ENCODE measurements at places on chromosomes 7 and 10. TPM values are rescaled to one million over a fixed set of nuclear protein-coding genes. Genes with fewer than 3 reads are reported as not detected.

The PRTFDC1 gene
- total RNA-seq, result 1.1 TPM

GRCh38 chr7:116197360-116197759, 13.0 kb upstream of the TES start:
- DNase-seq, result no peak

GRCh38 chr10:118968482-118968881, 61.0 kb upstream of the NANOS1 start:
- no peak for DNase-seq

- no peak for DNase-seq
Measured at GRCh38 chr10:99143011-99143410, 92.6 kb downstream of the HPSE2 start.

- DNase-seq, result no peak
Measured at GRCh38 chr10:62029401-62029800, 127.9 kb downstream of the ARID5B start.

DNA sequence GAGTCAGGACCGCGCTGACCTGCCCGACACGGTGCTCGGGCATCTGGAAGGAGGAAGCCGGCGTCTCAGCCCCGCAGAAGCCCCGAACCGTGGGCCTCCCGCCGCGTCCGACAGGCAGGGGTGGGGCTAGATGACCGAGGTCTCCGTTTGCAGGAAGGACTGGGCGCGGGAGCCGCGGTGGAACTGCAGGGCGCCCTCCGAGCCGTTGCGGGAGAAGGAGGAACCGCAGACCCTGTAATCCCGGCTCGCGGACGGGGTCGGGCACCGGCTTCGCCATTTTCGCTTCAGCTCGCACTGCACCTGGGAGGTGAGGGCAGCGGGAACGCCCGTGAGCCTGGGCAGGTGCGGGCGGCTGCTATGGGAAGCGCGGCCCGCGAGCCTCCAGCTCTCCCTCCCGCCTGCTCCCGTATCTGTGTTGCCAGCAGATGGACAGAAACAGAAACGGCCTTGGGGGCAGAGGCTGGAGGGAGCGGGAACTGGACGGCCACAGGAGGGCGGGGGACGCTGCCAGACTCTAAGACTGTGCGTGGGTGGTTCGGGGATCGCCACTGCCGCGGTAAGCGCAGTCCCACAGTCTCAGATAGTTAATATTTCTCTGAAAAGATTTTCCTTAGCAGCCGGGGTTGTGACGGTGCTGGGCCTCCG, 114.1 kb downstream of the VIPR2 start:
- DNase-seq, result peak; percentile 5

All from tibial nerve (tissue), 4 donors.